ENCODE measurements at places on chromosomes 4 and X. TPM values are rescaled to one million over a fixed set of nuclear protein-coding genes. Genes with fewer than 3 reads are reported as not detected.
A peak's percentile ranks its signal among the peaks of the same experiment; 100 is the strongest.

The SPACA5B gene
- not detected for total RNA-seq

The ATP1B4 gene
- total RNA-seq, result not detected

The SLBP gene
- 30.3 TPM for total RNA-seq

The FGFBP1 gene
- not detected for total RNA-seq

The TMEM271 gene
- total RNA-seq, result not detected

The TEX13C gene
- not detected for total RNA-seq

The FAM9B gene
- not detected for total RNA-seq

The CCDC149 gene
- 12.8 TPM for total RNA-seq

The CT47B1 gene
- not detected for total RNA-seq

DNA sequence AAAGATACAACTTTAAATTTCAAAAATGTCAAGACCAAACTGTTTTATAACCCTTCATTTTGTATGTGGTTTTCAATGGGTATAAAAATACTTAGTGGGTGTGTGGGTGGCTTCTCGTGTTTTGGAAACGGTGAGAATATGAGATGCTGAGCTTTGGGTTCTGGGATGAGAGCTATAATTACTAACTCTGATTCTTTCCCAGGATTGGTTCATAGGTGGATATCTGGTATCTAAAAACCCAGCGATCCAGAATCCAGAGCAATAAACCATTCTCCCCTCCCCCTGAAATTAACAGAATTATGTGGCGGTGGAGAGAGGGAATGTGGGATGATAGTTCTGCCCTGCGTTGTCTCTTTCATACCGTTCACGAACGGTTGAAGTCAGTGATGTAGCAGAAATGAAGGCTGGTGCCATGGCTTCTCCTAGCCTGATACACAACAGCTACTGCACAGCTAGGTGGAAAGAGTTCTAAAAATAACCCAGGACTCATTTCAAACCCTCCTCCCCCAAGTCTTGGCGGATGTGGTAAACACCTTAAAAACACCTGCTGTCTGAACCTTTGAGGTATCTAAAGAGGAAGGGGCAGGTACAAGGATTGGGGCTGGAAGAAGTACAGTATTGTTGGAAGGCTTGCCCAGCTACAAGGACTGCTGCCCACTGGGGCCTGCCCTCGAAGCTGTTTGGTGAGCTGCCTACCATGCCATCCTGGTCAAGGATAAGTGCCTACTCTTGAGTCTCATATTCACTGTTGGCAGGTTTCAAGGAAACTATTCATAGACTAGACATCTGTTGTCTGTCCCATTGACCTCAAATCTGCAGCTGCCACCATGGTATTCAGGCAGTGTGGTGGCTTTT lies 44.5 kb downstream of the SEPTIN11 start:
- peak overlapping the region; percentile 7 for H3K27ac ChIP-seq
- H3K27me3 ChIP-seq, result no peaks in the 10 kb centered on the region
- peaks cover 21% of the 10 kb centered on the region for H3K36me3 ChIP-seq
- peaks cover 17% of the 10 kb centered on the region for H3K4me1 ChIP-seq
- DNase-seq, result no peak

DNA sequence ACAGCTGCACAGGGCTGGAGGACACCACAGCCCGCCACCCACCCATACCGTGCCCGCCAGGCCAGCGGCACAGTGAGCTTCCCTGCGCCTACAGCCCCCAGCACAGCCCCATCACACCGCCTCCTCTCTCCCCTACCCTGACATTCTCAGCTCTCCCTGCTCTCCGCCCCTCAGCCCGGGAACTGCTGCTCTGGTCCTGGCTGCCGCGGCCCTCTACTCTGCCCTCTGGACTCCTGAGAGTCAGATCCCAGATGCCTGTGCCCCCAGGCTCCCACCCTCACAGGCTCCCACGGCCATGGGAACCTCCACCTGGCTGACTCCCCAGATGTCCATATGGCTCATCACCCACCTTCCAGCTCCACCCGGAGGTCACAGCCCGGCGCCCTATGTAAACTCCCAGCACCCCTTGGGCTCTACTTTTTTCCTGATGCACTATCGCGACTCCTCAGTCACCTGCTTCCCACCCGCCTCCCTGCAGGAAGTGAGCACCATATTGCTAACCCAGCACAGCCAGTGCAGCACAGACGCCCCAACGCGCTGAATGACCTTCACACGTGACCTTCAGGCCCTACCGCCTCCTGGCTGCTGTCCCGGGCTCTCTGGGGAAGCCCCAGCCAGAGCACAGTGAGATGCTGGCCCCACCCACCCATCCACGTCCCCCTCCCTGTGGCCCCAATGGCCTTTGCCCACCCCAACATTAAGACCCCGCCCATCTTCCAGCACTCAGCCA lies 23.0 kb downstream of the FAM53A start:
- no peaks in the 10 kb centered on the region for H3K27me3 ChIP-seq
- no peaks in the 10 kb centered on the region for H3K36me3 ChIP-seq
- H3K27ac ChIP-seq, result no peak overlapping the region
- DNase-seq, result no peak

DNA sequence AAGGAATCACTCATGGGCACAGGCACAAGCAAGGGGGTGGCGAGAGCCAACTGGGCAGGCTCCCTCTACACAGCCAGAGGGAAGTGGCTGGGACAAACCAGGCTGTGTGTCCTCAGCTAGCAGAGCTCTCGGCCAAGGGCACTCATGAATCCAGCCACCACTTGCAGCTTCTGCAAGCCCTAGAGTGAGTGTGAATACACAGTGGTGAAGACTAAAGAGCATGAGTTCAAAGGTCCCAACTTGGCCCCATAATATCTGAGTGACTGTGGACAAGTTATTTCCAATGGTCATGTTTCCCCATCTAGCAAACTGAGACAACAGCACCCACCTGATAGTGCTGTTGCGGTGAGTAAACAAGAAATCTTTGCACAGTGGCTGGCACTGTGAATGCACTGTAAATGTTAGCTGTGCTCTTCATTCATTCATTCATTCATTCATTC lies 51.7 kb downstream of the ADGRG2 start:
- no peak overlapping the region for H3K4me3 ChIP-seq
- H3K4me1 ChIP-seq, result no peaks in the 10 kb centered on the region
- DNase-seq, result no peak
- H3K27me3 ChIP-seq, result no peaks in the 10 kb centered on the region

- H3K4me1 ChIP-seq, result no peaks in the 10 kb centered on the region
- H3K27me3 ChIP-seq, result no peaks in the 10 kb centered on the region
- no peaks in the 10 kb centered on the region for H3K36me3 ChIP-seq
These were observed 508.7 kb downstream of the TRIML1 start for GRCh38 chr4:188647820-188648370.

GRCh38 chr4:10673817-10674369 lies 10.7 kb downstream of the CLNK start:
- no peaks in the 10 kb centered on the region for H3K27me3 ChIP-seq
- no peaks in the 10 kb centered on the region for H3K4me1 ChIP-seq
- no peak for DNase-seq
- no peak overlapping the region for H3K27ac ChIP-seq
- no peak overlapping the region for H3K4me3 ChIP-seq
- no peaks in the 10 kb centered on the region for H3K36me3 ChIP-seq

DNA sequence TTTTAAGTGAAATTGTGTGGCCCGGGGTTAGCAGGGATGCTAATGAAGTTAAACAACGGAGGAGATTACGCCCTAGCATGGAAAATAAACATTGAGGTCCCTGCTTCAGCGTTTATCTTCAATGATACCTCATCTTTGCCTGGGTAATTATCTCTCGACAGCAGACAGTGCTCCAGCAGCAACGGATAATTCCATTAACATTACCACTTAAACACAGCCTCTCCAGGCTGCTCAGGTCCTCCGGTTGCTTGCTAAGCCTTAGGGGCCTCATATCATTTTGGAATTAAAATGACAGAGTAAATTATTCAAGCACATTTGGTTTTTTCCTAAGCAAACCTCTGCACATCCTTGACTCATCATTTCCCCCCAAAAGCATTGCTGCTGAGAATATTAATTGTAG lies 281.5 kb upstream of the KLF3 start:
- DNase-seq, result no peak
- H3K36me3 ChIP-seq, result no peaks in the 10 kb centered on the region
- H3K4me3 ChIP-seq, result no peak overlapping the region
- no peaks in the 10 kb centered on the region for H3K27me3 ChIP-seq
- no peaks in the 10 kb centered on the region for H3K4me1 ChIP-seq

DNA sequence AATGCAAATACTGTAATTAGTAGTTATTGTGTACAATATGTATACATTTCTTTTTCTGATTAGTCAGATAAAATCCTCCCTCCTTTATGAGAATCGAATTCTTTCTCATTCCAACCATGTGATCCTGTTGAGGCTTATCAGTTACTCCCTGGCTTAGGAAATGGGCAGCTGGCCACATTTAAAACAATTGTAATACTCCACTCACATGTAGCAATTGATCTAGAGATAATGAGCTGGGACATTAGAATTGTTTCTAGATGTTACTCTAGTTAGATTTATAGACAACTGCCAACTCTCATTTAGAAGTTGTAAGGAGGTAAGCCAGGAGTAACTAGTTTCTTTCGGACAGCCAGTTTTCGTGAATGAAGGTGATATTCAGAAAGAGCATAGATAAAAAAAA lies 859.3 kb upstream of the AADAT start:
- DNase-seq, result no peak
- no peaks in the 10 kb centered on the region for H3K27me3 ChIP-seq
- no peak overlapping the region for H3K27ac ChIP-seq
- no peaks in the 10 kb centered on the region for H3K4me1 ChIP-seq
- H3K4me3 ChIP-seq, result no peak overlapping the region

GRCh38 chr4:156615066-156615531 lies 356.5 kb downstream of the PDGFC start:
- no peak overlapping the region for H3K4me3 ChIP-seq
- no peaks in the 10 kb centered on the region for H3K4me1 ChIP-seq
- no peaks in the 10 kb centered on the region for H3K27me3 ChIP-seq
- no peak for DNase-seq
- H3K36me3 ChIP-seq, result no peaks in the 10 kb centered on the region

GRCh38 chrX:124240422-124240821 lies 92.0 kb upstream of the TEX13D start:
- no peaks in the 10 kb centered on the region for H3K36me3 ChIP-seq
- H3K4me3 ChIP-seq, result no peak overlapping the region
- no peak for DNase-seq
- H3K27me3 ChIP-seq, result no peaks in the 10 kb centered on the region

DNA sequence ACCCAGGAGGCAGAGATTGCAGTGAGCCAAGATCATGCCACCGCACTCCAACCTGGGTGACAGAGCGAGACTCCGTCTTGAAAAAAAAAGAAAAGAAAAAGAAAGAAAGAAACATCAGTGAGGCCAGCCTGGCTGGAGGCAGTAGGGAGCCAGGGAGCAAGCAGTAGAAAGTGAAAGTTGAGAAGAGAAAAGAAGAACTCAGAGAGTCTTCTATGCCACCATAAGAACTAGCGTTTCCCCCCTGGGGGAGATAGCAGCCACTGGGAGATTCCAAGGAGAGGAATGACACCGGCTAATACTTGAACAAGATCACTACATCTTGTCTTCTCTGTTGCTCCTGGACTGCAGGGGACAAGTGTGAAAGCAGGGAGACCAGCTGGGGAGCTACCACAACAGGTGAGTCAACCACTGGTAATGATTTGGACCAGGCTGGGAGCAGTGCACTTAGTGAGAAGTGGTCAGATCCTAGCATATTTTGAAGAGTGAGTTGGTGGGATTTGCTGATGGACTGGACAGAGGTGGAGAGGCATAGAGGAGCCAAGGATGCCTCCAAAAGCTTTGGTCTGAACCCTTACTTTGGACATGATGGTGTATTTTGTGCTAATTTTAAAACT lies 33.4 kb downstream of the SLC2A9 start:
- H3K27me3 ChIP-seq, result no peaks in the 10 kb centered on the region
- DNase-seq, result no peak
- H3K36me3 ChIP-seq, result no peaks in the 10 kb centered on the region
- no peaks in the 10 kb centered on the region for H3K4me1 ChIP-seq
- H3K4me3 ChIP-seq, result no peak overlapping the region
- H3K27ac ChIP-seq, result no peak overlapping the region

DNA sequence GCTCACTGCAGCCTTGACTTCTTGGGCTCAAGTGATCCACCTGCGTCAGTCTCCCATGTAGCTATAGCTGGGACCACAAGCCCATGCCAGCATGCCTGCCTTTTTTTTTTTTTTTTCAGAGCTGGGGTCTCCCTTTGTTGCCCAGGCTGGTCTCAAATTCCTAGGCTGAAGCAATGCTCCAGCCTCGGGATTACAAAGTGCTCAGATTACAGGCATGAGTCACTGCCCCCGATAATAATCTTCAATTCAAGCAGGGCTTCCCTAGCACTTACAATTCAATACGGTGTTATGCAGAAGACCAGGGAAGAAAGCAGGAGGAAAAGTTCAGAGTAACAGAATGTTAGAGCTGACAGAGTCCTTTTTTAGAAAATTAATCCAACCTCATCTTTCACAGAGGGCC lies 26.1 kb downstream of the OTOP1 start:
- no peak overlapping the region for H3K4me3 ChIP-seq
- H3K27me3 ChIP-seq, result no peaks in the 10 kb centered on the region
- H3K4me1 ChIP-seq, result no peaks in the 10 kb centered on the region

DNA sequence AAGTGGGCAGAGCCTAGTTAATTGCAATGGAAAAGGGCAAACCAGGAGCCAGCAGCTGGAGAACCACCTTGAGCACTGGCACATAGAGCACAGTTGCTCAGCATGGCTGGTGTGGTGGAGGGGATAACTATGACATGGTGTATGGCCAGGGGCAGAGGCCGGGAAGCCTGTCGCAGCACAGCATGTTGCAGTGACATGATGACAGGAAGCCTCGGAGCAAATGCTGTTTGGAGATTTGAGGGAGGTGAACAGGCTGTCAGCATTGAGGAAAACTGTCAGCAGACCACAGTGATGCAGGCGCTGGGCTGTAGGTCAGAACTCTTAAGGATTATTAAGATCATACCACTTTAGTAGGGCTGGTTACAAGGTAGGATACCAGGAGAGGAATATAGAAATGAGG lies 228.7 kb downstream of the CBR4 start:
- no peak overlapping the region for H3K27ac ChIP-seq
- H3K27me3 ChIP-seq, result no peaks in the 10 kb centered on the region
- H3K36me3 ChIP-seq, result no peaks in the 10 kb centered on the region
- no peak overlapping the region for H3K4me3 ChIP-seq

DNA sequence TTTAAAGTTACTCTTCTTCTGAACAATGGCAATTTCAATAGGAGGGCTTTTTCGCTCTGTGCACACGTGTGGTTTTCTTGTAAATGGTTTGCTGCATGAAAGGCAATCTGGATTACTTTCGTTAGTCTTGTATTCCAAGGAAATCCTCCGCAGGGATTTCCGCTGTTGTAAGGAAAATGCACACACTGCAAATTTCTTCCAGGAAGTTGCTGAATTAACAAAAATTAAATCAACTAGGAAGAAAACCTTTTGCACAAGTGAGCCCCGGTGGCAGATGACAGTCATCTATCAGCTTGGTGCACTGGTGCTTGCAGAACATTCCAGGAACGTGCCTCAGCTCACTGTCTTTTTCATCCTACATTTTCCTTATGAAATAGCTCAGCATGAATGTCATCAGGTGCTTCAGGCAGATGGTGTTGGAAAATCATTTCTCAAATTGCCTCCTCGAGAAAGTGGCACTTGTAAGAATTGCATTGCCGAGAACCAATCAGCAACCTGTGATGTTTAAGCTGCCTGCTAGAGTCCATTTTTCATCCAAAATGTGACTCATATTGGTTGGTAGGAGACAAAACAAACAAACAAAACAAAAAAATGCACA lies 272.4 kb upstream of the VCX start:
- no peak overlapping the region for H3K27ac ChIP-seq
- no peaks in the 10 kb centered on the region for H3K36me3 ChIP-seq
- no peaks in the 10 kb centered on the region for H3K27me3 ChIP-seq
- no peak for DNase-seq
- no peaks in the 10 kb centered on the region for H3K4me1 ChIP-seq
- no peak overlapping the region for H3K4me3 ChIP-seq
